ENCODE measurements at places on chromosomes 6 and 20.

DNA sequence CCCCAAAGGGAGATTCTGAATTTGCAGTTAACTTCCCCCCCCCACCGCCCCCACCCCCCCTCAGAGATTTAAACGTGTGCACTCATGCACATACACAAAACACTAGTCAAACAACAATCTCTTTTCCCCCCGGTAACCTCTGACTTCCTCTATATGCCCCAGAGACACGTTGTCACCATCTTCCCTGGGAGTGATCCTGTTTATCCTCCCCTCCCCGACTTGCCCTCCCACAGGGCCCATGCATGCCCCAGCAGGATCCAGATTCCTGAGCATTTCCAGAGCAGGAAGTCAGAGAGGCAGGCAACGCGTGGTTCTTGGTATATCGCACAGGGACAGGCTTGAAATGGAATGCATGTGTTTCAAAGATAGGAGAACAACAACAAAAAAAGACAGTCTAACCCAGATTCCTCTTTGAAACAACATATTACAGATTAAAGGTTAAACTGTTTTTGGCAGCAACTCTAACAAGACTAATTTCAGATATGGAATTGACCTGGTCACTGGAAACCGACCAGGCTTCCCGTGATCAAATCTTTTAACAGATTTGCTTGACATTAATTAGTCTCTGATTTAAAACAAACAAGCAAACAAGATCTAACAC, 1.3 kb downstream of the BLCAP start:
- no peak for DNase-seq

- no peak for DNase-seq
Measured at GRCh38 chr6:4790158-4790899, 14.1 kb downstream of the CDYL start.

- no peak for DNase-seq
Measured at GRCh38 chr20:61887596-61888093, 178.0 kb downstream of the TAF4 start.

GRCh38 chr6:38528196-38528965, 111.3 kb downstream of the BTBD9 start:
- DNase-seq = no peak

DNA sequence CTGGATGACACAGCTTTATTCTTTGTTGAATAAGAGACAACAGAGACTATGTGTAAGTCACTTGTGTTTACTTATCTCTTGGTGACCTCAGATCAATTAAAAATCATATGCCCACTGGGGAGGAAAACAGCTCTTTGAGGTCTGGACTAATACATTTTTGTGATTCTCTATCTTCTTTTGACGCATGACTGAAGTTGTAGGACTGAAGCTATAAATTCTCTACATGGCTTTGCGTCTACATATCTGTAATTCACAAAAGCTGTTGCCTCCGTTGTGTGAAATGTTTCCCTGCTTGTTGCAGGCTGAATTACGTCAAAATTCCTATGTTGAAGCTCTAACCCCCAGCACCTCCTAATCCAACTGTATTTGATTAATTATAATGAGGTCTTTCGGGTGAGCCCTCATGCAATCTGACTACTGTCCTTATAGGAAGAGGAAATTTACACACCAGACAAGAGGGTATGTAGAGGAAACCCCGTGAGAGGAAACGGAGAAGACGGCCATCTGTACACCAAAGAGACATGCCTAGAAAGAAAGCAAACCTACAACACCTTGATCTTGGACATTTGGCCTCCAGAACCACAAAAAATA, 481.6 kb downstream of the PRKN start:
- DNase-seq = no peak
